ENCODE measurements at places on chromosomes 4 and X.

DNA sequence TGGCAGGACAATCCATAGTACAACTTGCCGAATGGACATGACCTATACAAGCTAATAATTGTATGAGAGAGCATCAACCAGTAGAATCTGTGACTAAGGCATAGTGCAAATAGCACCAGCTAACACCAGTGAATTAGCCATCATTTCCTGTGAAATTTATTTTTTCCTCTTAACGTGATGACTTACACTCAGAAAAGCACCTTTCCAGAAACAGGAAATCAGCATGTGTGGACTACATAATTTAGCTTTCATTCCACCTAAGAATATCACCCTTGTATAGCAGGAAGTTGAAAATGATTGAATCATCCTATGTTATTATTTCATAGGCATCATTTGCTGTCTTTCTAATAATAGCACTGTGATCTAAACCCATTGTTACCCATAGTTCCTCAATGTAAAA lies 1393.4 kb upstream of the PCDH7 start:
- DNase-seq = no peak

GRCh38 chr4:145933134-145933533 lies 5.5 kb downstream of the ZNF827 start:
- no peak for DNase-seq

DNA sequence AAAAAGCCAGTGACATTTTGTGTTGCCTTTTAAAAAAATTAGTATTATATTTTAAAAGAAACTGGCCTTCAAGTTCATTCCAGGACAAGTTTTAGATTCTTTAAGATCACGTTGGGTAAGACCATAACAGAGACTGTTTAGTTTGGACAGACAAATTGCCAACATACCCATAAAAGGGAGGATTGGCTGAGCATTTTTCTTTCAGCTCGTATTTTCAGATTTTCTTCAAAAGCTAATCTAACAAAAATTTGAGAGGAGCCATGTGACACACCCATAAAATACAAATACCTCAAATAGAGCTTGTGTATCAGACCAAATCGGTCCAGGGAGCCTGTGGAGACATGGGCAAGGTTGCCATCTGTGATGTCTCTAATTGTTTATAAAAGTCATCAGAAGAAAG lies 74.6 kb upstream of the C1QTNF7 start:
- DNase-seq = no peak

DNA sequence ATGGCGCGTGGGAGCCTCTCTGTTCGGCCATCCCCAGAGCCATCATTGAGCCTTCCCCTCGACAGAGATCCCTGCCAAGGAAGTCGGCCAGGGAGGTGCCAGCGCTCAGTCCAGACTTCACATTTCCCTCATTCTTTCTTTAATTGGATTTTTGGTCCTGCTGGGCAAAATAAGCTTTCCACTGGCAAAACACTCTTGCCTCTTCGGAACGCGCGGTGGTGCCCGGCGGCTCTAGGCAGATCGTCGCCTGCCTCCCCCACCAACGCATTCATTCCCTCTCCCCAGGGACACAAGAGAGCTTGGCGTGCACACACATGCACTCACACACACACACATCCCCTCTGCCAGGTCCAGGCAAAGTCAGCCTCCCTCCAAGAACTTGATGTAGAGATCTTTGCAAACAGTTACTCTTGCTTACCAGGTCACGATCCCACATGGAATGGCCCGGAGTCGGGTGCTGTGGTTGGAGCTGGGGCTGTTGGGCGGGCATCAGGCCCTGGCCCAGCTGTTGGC lies 257.1 kb downstream of the BCOR start:
- no peak for DNase-seq

- DNase-seq = peak; percentile 14
Measured at GRCh38 chrX:140057001-140057411, 91.7 kb upstream of the CXorf66 start.

Measured in germinal center (tissue), 1 donor.